Pancreas (tissue), 10 donors: ENCODE measurements at places on chromosomes 1 and 21. TPM values are rescaled to one million over a fixed set of nuclear protein-coding genes. Genes with fewer than 3 reads are reported as not detected.
A peak's percentile ranks its signal among the peaks of the same experiment; 100 is the strongest.

- no peak overlapping the region for H3K4me3 ChIP-seq
- no peaks in the 10 kb centered on the region for H3K4me1 ChIP-seq
- H3K27ac ChIP-seq: peak overlapping the region; percentile 52
- no peak for DNase-seq
- no peaks in the 10 kb centered on the region for H3K36me3 ChIP-seq
These were observed 6.5 kb upstream of the CELA2B start for GRCh38 chr1:15469361-15469760.

DNA sequence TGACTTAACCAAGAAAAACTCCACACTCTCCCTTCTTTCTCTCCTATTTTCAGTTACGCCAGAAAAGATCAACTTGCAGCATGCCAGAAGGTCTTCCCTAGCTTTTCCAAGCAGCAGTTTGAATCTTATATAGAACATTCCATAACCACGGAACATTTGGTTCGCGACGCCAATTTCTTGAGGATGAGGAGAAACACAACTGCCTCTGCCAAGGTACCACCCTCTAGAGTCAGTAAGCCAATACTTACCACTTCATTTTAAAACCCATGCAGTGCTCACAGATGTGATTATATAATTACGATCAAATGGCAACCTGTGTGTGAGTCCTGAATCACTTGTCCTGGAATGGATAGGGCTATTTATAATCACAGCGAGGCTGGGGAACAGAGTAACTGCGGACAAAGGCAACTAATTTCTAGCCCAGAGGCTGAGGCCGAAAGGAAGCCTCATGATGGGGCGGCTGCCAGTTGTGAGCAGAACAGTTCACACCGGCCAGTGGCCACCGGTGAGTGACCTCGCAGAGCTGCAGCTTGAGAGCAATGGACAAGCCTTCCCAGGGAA is 43.2 kb upstream of the BACE2 start:
- no peak overlapping the region for H3K27ac ChIP-seq
- H3K4me1 ChIP-seq: no peaks in the 10 kb centered on the region
- no peak overlapping the region for H3K4me3 ChIP-seq
- no peak for DNase-seq
- H3K36me3 ChIP-seq: no peaks in the 10 kb centered on the region
- H3K27me3 ChIP-seq: no peaks in the 10 kb centered on the region

DNA sequence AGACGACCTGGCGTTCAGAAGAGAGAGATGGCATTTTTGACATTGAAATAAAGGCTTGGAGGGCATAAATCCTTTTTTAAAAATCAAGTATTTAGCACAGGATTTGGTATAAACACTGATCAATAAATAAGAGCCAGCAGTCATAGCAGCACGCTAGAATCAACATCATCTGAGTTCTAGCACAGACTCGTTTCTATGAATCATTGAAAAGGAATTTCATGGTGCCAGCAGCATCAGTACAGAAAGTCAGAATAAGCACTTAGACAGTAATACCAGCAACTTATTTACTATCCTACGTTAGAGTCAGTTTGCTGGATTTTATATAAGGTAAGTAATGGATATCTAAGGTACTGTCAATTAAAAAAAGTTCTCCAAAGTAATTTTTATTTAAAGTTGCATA is 119.3 kb downstream of the HLCS start:
- no peaks in the 10 kb centered on the region for H3K36me3 ChIP-seq
- no peak overlapping the region for H3K27ac ChIP-seq
- no peak for DNase-seq
- H3K4me1 ChIP-seq: no peaks in the 10 kb centered on the region

Gene PGLYRP3
- total RNA-seq: not detected

GRCh38 chr21:32595431-32595830 is 10.1 kb upstream of the TCP10L start:
- H3K36me3 ChIP-seq: no peaks in the 10 kb centered on the region
- H3K27ac ChIP-seq: no peak overlapping the region
- no peaks in the 10 kb centered on the region for H3K4me1 ChIP-seq
- no peak for DNase-seq

Gene S100A14
- total RNA-seq: 10.5 TPM

Gene GABRD
- 0.12 TPM for total RNA-seq

GRCh38 chr1:184752656-184753055 is 2.0 kb downstream of the EDEM3 start:
- no peak overlapping the region for H3K27ac ChIP-seq
- no peaks in the 10 kb centered on the region for H3K36me3 ChIP-seq
- peaks cover 41% of the 10 kb centered on the region for H3K4me1 ChIP-seq
- no peak for DNase-seq

GRCh38 chr1:202074985-202075384 is 47.7 kb upstream of the GPR37L1 start:
- no peaks in the 10 kb centered on the region for H3K27me3 ChIP-seq
- peak overlapping the region; percentile 17 for H3K27ac ChIP-seq

Gene FAF1
- total RNA-seq: 38.3 TPM

DNA sequence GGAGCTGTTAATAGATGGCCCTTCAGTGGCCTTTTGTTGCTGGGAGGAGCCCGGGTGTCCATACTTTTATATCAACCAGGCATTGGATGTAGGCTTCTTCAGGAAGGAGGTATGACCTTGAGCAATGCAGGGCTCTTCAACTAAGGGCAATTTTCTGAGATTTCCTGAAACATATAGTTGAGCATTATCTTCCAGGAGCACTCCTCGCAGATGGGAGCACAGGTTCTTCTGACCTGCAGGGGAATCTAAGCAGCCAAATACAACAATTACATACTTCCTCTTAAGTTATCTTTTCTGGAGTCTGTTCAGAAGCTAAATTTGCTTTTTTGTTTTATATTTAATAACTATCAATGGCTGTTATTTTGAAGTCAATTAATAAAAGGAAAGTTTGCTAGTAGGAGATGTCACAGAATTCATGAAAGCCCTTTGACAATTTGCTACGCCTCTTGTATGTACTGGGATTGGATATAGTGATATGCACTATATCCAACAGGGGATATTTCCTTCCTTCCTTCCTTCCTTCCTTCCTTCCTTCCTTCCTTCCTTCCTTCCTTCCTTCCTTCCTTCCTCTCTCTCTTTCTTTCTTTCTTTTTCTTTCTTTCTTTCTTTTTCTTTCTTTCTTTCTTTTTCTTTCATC is 422.6 kb upstream of the NEGR1 start:
- H3K4me1 ChIP-seq: no peaks in the 10 kb centered on the region
- no peaks in the 10 kb centered on the region for H3K36me3 ChIP-seq
- H3K27ac ChIP-seq: no peak overlapping the region
- no peak overlapping the region for H3K4me3 ChIP-seq
- no peaks in the 10 kb centered on the region for H3K27me3 ChIP-seq
